ENCODE measurements at places on chromosomes 2 and 18.

DNA sequence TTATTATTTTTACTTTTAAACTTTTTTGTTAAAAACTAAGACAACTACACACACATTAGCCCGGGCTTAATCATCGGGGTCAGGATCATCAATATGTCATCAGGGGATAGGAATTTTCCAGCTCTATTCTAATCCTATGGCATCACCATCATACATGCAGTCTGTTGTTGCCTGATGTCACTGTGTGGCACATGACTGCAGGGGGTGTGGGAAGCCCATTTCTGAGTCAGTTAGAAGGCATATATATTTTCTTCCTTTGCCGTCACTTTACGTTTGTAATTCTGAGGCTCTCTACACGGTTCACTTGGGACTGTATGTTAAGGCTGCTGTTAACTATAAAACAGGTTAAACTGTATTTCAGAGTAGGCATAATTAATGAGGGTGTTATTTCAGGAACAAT is 144.4 kb upstream of the ITGA6 start:
- no peaks in the 10 kb centered on the region for H3K36me3 ChIP-seq
- DNase-seq = no peak
- H3K27me3 ChIP-seq = no peaks in the 10 kb centered on the region
- H3K4me1 ChIP-seq = peaks cover 5% of the 10 kb centered on the region
- no peak overlapping the region for H3K27ac ChIP-seq
- H3K4me3 ChIP-seq = no peak overlapping the region

GRCh38 chr2:84495539-84496146 is 20.7 kb upstream of the DNAH6 start:
- H3K27me3 ChIP-seq = peaks cover 12% of the 10 kb centered on the region
- DNase-seq = peak; percentile 43
- H3K36me3 ChIP-seq = no peaks in the 10 kb centered on the region
- H3K27ac ChIP-seq = no peak overlapping the region

DNA sequence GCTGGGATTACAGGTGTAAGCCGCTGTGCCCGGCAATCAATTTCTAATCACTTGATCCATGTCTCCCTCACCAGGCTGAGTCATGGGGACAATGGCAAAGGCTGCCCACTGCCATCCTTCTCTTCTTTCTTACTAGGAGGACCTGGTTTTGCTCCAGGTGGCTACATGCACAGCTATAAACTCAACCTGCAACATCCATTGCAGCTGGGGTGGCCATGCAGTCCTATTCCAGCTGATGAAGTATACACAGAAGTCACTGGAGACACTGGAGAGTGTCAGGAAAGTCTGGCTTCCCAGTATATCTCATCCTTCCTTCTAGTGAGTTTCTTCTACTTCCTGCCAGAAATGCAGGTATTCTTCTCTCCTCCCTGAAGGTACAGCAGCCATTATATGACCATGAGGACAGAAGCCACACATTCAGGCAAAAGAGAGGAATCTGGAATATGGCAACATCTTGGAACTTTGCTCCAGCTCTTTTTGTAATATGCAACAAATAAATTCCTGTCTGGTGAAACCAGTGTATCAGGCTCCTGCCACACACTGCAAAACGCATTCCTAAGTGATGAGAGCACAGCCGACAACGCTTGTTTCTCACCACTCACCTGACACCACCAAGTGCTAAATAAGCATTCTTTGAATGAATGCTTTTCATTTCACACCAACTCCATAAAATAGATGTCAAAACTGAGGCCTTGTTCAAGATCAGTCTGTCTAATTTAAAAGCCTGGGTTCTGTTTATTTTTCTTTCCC is 32.3 kb downstream of the SCTR start:
- peaks cover 17% of the 10 kb centered on the region for H3K27me3 ChIP-seq
- no peak overlapping the region for H3K4me3 ChIP-seq
- no peaks in the 10 kb centered on the region for H3K36me3 ChIP-seq
- DNase-seq = no peak

- no peaks in the 10 kb centered on the region for H3K27me3 ChIP-seq
- peaks cover 5% of the 10 kb centered on the region for H3K36me3 ChIP-seq
- H3K4me1 ChIP-seq = no peaks in the 10 kb centered on the region
- H3K4me3 ChIP-seq = no peak overlapping the region
- DNase-seq = no peak
These were observed 36.5 kb downstream of the HS1BP3 start for GRCh38 chr2:20614201-20615067.

DNA sequence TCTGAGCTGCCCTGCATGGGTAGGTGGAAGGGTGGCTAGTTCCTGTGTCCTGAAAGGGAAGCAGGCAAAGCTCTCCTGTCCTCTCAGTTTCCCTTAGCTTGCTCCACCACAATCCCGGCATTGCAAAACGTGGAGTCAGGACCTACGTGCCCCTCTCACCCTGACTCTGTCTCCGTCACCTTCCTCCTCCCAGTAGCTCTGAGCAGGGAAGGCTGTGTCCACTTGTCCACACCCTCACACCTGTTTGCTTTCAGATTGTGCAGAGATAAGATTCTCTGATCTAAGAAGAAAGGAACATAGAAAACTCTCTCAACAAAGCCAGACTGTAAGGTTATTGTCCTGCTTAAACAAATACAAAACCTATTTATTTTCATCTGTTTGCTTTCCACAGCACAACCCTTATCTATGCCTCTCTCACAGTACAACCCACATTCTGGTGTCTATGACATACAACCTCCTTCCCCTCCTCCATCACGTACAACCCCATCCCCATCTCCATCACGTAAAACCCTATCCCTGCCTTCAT is 79.0 kb downstream of the ALPK2 start:
- no peaks in the 10 kb centered on the region for H3K36me3 ChIP-seq
- no peaks in the 10 kb centered on the region for H3K4me1 ChIP-seq
- no peak overlapping the region for H3K4me3 ChIP-seq

DNA sequence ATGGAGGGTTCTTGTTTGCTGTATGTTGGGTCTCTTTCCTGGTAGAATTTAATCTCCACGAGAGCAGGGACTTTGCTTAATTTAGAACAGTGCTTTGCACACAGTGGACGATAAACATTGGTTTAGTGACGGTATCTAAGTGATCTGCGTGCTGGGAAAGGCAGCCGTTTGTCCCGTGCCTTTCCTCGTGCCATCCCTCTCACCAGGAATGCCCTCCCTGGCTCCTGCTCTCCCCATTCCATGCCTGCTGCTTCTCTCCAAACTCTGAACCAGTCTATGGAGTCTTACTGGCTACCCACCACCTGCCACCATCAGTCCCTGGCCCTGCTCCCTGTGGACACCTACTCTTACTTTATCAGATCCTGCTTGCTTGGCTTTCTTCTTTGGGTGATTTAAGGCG is 27.3 kb upstream of the TNP1 start:
- no peaks in the 10 kb centered on the region for H3K4me1 ChIP-seq
- H3K4me3 ChIP-seq = no peak overlapping the region
- no peak overlapping the region for H3K27ac ChIP-seq
- H3K36me3 ChIP-seq = no peaks in the 10 kb centered on the region
- DNase-seq = no peak
- H3K27me3 ChIP-seq = peaks cover 7% of the 10 kb centered on the region

DNA sequence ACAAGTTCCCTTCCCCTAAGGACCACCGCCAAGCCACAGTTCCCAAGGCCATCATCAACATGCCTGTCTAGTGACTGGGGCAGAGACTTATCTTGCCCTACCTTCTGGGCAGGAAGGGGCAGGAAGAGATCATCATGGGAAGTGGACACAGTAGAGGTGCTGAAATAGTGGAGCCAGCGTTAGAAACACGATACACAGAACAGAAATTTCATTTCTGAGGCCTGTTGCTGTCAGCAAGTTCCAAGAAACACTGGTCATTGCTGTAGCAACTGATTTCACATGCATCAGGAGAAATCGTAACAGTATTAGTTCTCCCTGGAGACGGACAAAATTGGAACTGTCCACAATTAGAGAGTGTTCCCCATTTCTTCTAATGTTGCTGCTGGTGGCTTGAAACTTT is 83.0 kb downstream of the COLEC12 start:
- no peaks in the 10 kb centered on the region for H3K4me1 ChIP-seq
- peaks cover 7% of the 10 kb centered on the region for H3K27me3 ChIP-seq
- no peak overlapping the region for H3K4me3 ChIP-seq
- no peaks in the 10 kb centered on the region for H3K36me3 ChIP-seq
- H3K27ac ChIP-seq = no peak overlapping the region

DNA sequence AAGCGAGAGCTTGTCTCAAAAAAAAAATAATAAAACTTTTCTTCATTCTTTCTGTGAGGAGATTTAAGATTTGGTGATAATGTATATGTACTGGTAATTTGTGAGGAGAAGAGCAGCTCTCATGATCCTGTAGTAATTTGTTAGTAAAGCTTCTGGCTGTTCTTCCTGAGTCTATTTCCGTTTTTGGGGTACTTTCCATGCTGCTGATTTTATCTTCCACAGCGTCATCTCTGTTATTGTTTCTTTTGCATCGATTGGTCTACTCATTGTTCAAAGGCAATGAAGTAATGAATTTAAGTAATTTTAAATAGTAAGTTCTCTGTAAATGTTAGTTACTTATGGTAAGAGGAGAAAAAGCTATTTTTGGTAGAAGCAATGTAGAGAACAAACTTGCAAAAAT is 12.0 kb downstream of the NDUFAF7 start:
- DNase-seq = no peak
- H3K27ac ChIP-seq = peak overlapping the region; percentile 49
- H3K4me1 ChIP-seq = no peaks in the 10 kb centered on the region
- peaks cover 68% of the 10 kb centered on the region for H3K36me3 ChIP-seq
- H3K27me3 ChIP-seq = no peaks in the 10 kb centered on the region

GRCh38 chr2:3571284-3571683 is 3.8 kb upstream of the RPS7 start:
- H3K4me3 ChIP-seq = no peak overlapping the region
- no peaks in the 10 kb centered on the region for H3K27me3 ChIP-seq
- H3K4me1 ChIP-seq = peaks cover 12% of the 10 kb centered on the region

- no peaks in the 10 kb centered on the region for H3K4me1 ChIP-seq
- H3K4me3 ChIP-seq = no peak overlapping the region
- peaks cover 57% of the 10 kb centered on the region for H3K36me3 ChIP-seq
These were observed 23.7 kb upstream of the ORC2 start for GRCh38 chr2:200987137-200987536.

- peaks cover 21% of the 10 kb centered on the region for H3K4me1 ChIP-seq
- no peak overlapping the region for H3K27ac ChIP-seq
- H3K27me3 ChIP-seq = peaks cover 82% of the 10 kb centered on the region
- H3K4me3 ChIP-seq = no peak overlapping the region
- no peak for DNase-seq
These were observed 3.8 kb downstream of the LIPG start for GRCh38 chr18:49565612-49566011.

DNA sequence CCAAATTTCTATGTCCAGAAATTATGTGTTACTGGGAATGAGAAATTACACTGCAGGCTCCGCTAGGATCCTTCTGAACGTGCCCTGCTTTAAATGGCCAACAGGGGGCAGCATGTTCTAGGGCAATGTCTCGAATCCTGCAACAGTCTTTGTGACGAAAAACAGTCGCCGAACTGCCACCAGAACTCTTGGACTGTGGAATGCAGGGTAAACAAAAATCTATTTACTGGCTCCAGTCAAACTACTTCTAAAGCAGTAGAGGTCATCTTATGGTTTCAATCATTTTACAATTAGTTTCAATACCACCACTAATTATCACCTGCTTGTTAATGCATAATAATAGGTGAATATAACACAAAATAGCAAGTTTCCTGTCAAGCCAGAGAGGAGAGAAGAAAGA is 9.8 kb upstream of the ZNF397 start:
- no peaks in the 10 kb centered on the region for H3K27me3 ChIP-seq
- peaks cover 3% of the 10 kb centered on the region for H3K36me3 ChIP-seq
- H3K4me3 ChIP-seq = peak overlapping the region; percentile 48
- H3K4me1 ChIP-seq = peaks cover 3% of the 10 kb centered on the region

- H3K36me3 ChIP-seq = no peaks in the 10 kb centered on the region
- no peak overlapping the region for H3K27ac ChIP-seq
- peaks cover 7% of the 10 kb centered on the region for H3K4me1 ChIP-seq
- H3K4me3 ChIP-seq = no peak overlapping the region
- peaks cover 10% of the 10 kb centered on the region for H3K27me3 ChIP-seq
These were observed 16.8 kb upstream of the LYPD6 start for GRCh38 chr2:149313512-149313972.

GRCh38 chr18:70377857-70378701 is 89.2 kb downstream of the SOCS6 start:
- peaks cover 3% of the 10 kb centered on the region for H3K36me3 ChIP-seq
- H3K27ac ChIP-seq = no peak overlapping the region
- H3K4me1 ChIP-seq = no peaks in the 10 kb centered on the region
- H3K27me3 ChIP-seq = peaks cover 5% of the 10 kb centered on the region
- DNase-seq = no peak
- H3K4me3 ChIP-seq = no peak overlapping the region

GRCh38 chr2:86439879-86440630 is 1.1 kb upstream of the KDM3A start:
- DNase-seq = no peak
- H3K4me3 ChIP-seq = peak overlapping the region; percentile 93
- peaks cover 31% of the 10 kb centered on the region for H3K4me1 ChIP-seq
- H3K27ac ChIP-seq = peak overlapping the region; percentile 97

DNA sequence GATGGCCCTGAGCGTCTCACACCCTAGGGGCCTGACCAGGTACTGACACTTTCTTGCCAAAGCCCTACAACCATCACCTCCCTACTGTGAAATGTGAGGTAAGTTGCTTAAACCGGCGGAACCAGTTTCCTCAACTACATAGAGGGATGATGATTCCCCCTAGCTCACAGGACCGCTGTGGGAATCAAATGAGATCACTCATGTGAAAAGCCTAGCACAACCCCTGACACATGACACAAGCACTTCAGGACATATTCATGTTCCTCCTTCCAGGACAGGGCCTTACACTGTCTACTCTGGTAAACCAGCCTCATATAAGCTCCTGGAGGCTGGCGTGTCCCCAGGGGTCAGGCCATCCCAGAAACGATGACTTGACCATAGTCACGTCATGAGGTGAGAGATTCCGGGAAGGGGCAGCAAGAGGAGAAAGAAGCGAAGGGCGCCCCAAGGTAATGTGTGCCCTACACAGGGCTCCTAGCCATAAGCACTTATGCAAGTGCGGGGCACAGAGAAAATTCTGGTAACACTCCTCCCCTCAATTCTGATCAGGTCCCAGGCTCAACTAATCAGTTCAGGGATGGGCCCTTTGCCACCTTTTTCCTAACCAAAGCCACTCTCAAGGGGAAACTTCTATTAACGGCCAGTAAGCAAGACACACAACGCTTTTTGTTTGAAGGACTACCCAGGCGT is 49.5 kb downstream of the C2orf42 start:
- H3K4me1 ChIP-seq = peaks cover 41% of the 10 kb centered on the region
- H3K36me3 ChIP-seq = peaks cover 26% of the 10 kb centered on the region
- peak overlapping the region; percentile 95 for H3K27ac ChIP-seq
- H3K4me3 ChIP-seq = peak overlapping the region; percentile 75

- H3K27ac ChIP-seq = no peak overlapping the region
- H3K4me1 ChIP-seq = no peaks in the 10 kb centered on the region
- H3K27me3 ChIP-seq = no peaks in the 10 kb centered on the region
These were observed 273.3 kb upstream of the TCF4 start for GRCh38 chr18:55861266-55861665.

DNA sequence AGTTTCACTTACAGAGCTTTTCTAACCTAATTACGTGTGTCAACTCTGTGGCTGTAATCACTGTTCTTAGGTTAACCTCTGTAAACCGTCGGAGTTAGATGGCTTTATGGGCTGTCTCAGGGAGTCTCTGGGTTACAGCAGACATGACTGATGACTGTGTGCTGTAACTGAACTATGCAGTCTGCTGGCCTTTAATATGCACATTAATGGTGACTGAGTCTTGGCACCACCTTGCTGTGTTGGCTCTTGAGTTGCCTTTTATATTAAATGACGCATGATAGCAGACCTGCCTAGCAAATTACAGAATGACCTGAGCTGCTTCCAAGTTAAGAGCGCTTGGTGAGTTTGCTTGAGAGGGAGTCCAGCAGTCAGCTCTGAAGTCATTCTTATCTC is 90.1 kb downstream of the ACKR3 start:
- H3K4me3 ChIP-seq = no peak overlapping the region
- H3K36me3 ChIP-seq = peaks cover 3% of the 10 kb centered on the region
- no peak for DNase-seq

All from effector memory CD8-positive, alpha-beta T cell (primary cell).